ENCODE measurements at places on chromosomes 6 and 20.

DNA sequence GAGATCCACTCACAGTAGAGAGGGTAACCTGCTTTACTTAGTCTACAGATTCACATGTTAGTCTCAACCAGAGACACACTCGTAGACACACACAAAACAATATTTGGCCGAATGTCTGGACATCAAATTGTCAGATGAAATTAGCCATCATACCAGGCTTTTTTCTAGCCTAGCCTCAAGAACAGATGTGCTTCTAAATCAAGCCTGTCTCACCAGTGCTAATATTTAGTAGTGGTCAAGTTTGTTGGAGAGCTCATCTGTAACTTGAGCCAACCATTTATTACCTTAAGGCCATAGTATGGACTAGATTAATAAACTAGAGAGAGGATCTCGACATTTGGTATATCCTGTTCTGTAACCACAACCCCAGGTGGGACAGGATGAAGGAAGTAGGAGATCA is 1118.8 kb upstream of the MAP3K7 start:
- DNase-seq: no peak

DNA sequence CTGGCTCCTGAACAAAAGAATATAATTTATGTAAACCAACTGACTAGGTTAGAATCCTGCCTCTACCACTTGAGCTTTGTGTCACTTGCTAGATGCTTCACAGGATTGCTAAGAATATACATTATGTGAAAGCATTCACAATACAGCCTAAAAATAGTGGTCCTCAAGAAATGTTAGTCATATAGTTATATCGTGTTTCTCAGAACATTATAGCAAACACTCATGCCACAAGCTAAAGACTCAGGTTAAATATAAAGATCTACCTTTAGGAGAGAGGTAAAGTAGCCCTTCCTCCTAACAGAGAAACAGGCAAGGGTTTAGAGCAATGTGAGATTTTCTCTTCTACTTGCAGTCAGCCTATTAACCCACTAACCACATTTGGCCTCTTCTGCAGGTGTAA is 17.8 kb upstream of the ALDH8A1 start:
- no peak for DNase-seq

DNA sequence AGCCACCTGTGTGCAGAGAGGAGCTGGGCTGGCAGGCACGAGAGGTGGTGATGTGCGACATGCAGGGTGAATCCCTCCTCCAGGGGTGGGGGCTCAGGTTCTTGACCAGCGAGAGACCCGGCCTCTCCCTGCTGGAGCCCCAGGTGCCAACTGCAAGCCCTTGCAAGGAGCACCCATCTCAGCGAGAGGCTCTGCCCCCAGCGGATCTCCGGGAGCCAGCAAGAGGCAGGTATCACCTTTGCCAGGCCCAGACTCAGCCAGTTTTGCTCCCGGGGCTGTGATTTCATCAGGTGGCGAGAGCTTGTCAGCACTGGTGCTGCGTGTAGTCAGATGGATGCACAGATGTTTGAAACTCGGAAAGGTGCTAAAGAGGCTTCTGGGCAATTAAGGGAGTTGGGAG is 87.7 kb downstream of the TFAP2C start:
- no peak for DNase-seq

GRCh38 chr6:77474286-77474956 is 11.1 kb upstream of the HTR1B start:
- no peak for DNase-seq

GRCh38 chr6:107982486-107982885 is 24.5 kb upstream of the SEC63 start:
- DNase-seq: no peak

GRCh38 chr6:145721144-145721543 is 14.2 kb downstream of the EPM2A start:
- no peak for DNase-seq

DNA sequence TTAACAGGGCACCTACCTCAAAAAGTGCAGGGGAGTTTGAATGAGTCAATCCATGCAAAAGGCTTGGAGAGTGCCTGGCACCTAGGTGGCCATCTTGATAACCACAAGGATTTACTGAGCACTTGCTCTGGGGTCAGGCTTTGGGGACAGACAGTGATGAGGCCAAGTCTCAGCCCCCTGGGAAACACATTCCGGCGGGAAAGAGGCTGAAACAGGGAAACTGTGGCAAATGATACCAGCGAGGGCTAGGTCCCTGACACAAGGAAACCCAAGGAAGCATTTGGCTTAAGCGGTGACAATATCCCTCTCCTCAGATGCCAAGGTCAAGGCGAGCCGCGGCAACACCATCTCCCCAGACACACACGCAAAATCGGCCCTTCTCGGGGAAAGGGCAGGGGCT is 527 bp upstream of the DOK5 start:
- no peak for DNase-seq

- no peak for DNase-seq
These were observed 30.6 kb downstream of the REPS1 start for GRCh38 chr6:138957484-138957883.

DNA sequence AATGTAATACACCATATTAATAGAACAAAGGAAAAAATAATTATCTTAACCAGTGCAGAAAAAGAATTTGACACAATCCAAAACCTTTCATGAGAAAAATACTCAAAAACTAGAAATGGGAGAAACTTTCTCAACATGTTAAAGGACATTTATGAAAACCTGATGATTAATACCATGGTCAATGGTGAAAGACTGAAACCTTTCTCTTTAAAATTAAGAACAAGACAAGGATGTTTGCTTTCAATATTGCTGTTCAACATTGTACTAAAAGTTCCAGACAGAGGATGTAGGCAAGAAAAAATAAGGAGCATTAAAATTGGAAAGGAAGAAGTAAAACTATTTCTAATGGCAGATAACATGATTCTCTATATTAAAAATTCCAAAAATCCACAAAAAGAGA is 981.3 kb upstream of the FLRT3 start:
- no peak for DNase-seq

DNA sequence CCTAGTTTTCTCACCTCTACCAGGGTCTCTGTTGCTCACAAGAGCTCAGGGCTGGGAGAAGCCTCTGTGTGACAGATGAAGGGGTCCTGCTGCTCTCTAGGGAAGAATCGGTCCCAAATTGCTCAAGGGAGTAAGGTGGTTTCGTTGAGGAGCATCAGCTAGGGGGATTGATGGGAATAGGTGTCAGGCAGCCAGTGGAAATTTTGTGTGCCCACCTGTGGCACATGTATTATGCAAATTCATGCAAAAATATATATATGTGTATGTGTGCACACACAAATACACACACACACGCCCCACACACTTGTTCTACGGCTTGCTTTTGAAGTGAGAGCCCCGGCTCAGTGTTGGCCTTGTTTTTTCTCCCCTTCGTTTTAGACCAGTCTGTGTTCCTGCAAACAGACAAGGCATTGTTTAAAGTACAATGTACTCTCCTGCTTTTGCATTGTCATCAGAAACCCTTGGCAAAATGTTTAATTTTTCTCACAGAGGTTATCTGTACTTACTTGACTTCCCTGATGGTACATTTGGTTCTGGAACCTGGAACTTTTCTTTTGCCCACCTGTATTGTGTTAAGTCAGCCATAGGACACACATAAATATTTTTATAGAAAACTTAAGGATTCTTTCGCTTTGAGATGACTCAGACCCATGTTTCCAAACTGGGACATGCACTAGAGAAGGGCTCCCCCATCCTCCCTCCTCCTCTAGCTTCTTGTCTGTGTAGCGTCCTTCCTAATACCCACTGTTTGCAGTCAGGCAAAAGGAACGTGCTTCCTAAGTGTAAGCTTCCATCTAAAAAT is 26.7 kb downstream of the FOXO3 start:
- DNase-seq: no peak

DNA sequence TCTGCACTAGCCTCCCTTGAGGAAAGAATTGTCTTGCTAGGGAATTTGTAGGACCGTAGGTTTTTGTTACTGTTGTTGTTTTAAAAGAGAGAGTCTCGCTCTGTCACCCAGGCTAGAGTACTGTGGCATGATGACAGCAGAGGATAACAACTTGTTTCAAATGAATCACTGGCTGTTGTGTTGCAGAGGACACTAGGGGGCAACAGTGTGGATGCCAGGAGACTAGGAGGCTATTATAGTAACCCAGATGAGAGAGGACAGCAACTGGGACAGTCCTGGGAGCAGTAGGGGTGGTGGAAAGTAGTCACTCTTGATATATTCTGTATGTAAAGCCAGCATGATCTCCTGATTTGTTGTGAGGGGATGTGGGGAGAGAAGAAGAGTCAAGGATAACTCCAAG is 41.8 kb upstream of the LAMA4 start:
- DNase-seq: no peak

GRCh38 chr20:37994512-37994911 is 38.7 kb downstream of the TTI1 start:
- DNase-seq: no peak

GRCh38 chr6:168128006-168128630 is 49.1 kb upstream of the FRMD1 start:
- DNase-seq: no peak

DNA sequence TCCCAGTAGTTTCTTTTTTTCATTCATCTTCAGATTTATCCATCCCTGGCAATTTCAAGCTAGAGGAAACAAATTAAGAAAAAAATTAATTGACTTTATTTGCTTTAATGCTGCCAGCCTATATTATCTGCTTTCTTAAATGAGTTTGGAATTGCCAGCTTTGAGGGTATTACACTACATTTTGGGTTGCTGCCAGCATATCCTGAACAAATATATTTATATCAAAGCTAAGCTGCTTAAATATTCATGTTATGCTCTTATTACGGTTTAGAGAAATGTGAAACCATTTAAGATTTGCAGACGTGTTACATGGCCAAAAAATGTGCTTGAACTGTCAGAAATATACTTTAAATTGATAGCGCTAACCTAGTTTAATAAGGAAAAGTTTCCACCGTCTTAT is 59.7 kb downstream of the GRIK2 start:
- no peak for DNase-seq

- DNase-seq: no peak
These were observed 1.5 kb downstream of the EEF1A2 start for GRCh38 chr20:63497138-63497945.

DNA sequence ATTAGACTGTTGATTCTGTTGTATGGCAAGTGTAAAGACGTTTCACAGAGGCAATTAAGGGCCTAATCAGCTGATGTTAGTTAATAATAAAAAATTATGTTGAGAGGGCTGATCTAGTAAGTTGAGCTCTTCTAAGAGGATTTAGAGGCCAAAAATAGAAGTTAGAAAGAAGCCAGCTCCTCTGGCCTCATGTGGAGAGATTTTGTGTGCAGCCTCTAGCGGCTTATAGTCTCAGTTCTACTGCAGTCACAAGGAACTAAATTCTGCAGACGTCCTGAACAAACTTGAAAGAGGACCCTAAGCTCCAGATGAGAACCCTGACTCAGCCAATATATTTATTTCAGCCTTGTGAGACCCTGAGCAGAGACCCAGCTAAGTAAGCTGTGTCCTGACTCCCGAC is 498.6 kb downstream of the BTBD3 start:
- no peak for DNase-seq

DNA sequence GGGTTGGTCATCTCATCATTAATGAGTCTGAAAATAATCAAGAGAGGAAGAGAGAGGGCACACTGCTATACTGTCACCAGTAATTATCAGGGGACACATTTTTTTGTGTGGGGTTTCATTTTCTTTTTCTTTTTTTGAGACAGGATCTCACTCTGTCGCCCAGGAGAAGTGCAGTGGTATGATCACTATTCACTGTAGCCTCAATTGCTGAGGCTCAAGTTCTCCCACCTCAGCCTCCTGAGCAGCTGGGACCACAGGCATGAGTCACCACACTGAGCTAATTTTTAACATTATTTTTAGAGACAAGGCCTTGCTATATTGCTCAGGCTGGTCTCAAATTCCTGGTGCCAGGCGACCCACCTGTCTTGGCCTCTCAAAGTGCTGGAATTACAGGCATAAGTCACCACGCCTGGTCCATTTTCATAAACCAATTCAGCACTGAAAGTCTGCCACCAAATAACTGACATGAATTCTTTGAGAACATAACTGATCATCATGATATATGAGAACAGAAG is 43.3 kb downstream of the EPHA7 start:
- no peak for DNase-seq

GRCh38 chr20:2473516-2473915 is 2.9 kb upstream of the SNRPB start:
- no peak for DNase-seq

DNA sequence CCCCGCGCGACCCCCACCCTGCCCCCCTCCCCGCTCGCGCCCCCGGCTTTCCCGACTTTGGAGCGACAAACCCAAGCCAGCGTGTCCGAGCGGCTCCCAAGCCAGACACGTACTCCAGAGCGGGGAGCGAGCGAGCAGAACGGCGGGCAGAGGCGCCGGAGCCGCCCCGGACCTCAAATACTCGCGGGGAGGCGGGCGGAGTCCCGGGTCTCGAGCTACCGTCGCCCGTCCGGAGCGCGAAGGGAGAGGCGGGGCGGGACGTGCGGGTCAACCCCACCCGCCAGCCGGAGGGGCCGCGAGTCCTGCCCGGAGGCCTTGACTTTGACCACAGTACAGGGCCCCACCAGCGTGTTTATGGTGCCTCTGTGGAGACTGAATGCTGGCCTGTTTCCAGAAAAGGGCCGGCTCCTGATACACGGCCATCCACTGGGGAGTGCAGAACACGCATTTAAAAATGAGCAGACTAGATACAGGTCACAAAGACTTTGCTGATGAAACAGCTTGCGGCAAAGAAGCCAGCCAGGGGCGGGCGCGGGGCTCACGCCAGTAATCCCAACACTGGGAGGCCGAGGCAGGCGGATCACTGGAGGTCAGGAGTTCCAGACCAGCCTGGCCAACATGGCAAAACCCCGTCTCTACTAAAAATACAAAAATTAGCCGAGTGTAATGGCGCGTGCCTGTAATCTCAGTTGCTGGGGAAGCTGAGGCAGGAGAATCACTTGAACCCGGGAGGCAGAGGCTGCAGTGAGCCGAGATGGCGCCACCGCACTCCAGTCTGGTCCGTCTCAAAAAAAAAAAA is at the start of gene SERPINB6:
Gene SERPINB6 (minus strand): TSS at position 148 of the 799 bp plus-strand sequence. CDS start 12,235 bp downstream, outside the sequence.
- DNase-seq: peak; percentile 18

DNA sequence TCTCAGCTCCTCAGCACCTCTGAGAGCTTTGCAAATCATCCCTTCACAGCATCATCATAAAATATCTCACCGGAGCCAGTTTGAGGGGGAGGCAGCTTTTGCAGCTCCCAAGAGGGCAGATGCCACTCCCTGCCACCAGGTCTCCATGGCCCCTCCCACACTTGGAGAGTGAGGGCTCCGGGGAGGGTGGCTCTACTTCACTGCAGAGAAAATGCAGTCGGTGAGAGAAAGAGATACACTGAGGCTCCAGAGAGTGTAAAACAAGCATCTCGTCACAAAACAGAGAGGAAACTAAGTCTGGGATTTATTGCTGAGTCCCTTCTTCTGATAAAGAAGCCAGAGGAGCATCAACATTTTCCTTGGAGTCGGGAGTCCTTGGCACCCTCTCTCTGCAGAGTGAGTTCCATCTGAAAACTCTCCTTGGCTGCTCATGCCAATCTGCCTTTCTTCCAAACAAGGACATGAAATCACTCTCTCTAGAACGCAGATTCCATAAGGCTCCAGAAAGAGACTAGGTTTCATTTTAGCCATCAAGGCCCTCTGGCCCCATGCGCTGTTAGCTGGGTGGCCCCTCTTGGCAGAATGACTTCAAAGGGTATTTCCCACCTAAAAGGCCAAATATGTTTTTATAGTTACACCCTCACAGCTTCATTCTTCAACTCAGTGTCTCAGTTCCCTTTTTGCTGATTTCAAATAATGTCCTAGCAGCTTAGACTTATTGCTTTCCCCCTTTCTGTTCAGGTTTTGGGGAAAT is 70.6 kb upstream of the F13A1 start:
- no peak for DNase-seq

GRCh38 chr6:28449056-28449455 is 5.8 kb upstream of the ZSCAN23 start:
- no peak for DNase-seq

Measured in activated CD4-positive, alpha-beta T cell treated with anti-CD3 and anti-CD28 coated beads, Interleukin-2, amount 50 U/mL, for 4 hours (primary cell).